Thoracic aorta (tissue), 2 donors: ENCODE measurements at places on chromosomes 3 and 15. TPM values are rescaled to one million over a fixed set of nuclear protein-coding genes. Genes with fewer than 3 reads are reported as not detected.

Gene GABRA5
- not detected for total RNA-seq

Gene TEX264
- 50.9 TPM for total RNA-seq

Gene PLA2G4E
- not detected for total RNA-seq

Gene CNTN4
- total RNA-seq: 103 TPM

Gene CD200R1
- total RNA-seq: 3.2 TPM

Gene SCAP
- 106 TPM for total RNA-seq

Gene TGM5
- total RNA-seq: not detected

Gene DNAJB11
- 41.3 TPM for total RNA-seq

Gene MUC20
- 3.4 TPM for total RNA-seq

Gene GOLGA6D
- not detected for total RNA-seq

Gene NR1I2
- total RNA-seq: not detected

Gene TIGIT
- total RNA-seq: 0.14 TPM

Gene PHLDB2
- 99.0 TPM for total RNA-seq

Gene LRRN1
- total RNA-seq: 7.7 TPM

Gene STIMATE
- total RNA-seq: 45.2 TPM

Gene CPNE9
- total RNA-seq: not detected

Gene LEO1
- 10.8 TPM for total RNA-seq

Gene CORO2B
- 4.3 TPM for total RNA-seq

Gene SLC30A4
- total RNA-seq: 6.5 TPM

Gene IFT57
- total RNA-seq: 41.1 TPM

Gene MUC4
- total RNA-seq: not detected

Gene LNP1
- 3.0 TPM for total RNA-seq

Gene ASB14
- total RNA-seq: not detected

Gene RUVBL1
- 18.6 TPM for total RNA-seq

Gene USP19
- total RNA-seq: 56.3 TPM

Gene CLPX
- total RNA-seq: 19.8 TPM

Gene SUSD5
- 273 TPM for total RNA-seq
